ENCODE measurements at places on chromosomes 6 and 20.

GRCh38 chr20:4088766-4089165 is 73.4 kb upstream of the RNF24 start:
- DNase-seq = no peak

DNA sequence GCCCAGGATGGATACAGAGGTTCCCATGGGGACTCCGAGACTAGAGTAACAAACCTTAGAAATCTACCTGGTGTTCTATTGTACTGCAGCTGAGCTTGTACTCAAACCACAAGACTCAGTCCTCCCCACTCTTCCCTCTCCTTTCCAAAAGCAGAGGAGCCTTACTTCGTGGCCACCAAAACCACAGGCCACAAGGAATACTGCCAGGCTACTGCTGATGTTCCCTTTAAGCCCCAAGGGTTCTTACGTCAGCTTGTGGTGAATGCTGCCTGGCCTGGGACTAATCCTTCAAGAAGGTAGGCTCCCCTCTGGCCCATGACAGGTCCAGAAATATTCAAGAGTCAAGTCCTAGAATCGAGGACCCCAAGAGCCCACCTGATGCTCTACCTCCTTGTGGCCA is 10.5 kb upstream of the DEFB128 start:
- DNase-seq = no peak

- DNase-seq = no peak
These were observed 1.7 kb downstream of the SLC22A23 start for GRCh38 chr6:3455147-3455568.

DNA sequence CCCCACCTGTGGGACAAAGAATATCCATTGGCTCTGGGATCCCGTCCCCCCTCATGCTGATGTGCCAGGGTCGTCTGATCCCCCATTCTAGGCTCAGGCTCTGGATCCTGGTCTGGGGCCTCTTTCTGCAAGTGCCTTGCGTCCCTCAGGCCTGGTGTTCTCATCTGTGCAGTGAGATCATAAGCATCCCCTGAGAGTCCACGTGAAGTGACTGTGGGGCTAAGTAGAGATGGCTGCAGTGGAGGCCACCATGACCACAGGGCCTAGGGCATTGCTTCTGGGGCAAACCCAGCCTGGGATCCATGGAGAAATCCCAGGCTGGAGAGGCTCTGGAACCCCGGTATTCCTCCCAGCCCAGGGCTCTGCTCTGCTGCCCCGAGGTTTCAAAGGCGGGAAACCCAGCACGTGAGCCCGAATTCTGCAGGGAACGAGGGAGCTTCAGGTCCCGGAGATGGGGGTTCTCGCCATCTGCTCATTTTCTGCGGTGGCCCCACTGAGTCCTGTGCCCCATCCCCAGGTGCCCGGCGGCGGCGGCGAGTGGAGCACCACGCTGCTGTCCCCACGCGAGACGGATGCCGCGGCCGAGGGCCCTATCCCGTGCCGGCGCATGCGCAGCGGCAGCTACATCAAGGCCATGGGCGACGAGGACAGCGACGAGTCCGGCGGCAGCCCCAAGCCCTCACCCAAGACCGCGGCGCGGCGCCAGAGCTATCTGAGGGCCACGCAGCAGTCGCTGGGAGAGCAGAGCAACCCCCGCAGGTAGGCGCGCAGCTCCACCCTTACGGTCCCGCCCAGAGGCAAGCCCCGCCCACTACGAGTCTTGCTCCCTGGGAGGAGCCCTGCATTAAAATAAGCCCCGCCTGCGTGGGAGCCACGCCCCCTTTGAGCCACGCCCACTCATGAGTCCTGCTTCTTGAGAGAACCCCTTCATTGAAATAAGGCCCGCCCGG is 105.5 kb upstream of the MYL9 start:
- no peak for DNase-seq

DNA sequence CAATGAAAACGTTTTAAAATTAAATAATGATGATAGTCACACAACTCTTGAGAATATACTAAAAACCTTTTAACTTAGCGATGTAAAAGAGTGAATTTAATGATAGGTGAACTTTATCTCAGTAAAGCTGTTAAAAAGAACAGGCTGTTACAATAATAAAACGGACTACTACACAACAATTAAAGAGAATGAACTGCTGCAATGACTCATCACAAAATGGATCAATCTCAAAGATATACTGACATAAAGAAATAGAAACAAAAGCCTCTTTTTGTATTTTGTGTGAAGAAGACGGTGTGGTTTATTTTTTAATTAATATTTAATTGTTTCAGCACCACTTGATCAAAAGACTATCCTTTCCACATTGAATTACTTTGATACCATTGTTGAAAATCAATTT is 352.4 kb upstream of the GJE1 start:
- no peak for DNase-seq

GRCh38 chr6:148509800-148510581 is 167.4 kb downstream of the SASH1 start:
- peak; percentile 34 for DNase-seq

GRCh38 chr6:111872401-111873177 is 663 bp downstream of the FYN start:
- DNase-seq = peak; percentile 24

- DNase-seq = no peak
These were observed 240.3 kb downstream of the DLL1 start for GRCh38 chr6:170050591-170051041.

DNA sequence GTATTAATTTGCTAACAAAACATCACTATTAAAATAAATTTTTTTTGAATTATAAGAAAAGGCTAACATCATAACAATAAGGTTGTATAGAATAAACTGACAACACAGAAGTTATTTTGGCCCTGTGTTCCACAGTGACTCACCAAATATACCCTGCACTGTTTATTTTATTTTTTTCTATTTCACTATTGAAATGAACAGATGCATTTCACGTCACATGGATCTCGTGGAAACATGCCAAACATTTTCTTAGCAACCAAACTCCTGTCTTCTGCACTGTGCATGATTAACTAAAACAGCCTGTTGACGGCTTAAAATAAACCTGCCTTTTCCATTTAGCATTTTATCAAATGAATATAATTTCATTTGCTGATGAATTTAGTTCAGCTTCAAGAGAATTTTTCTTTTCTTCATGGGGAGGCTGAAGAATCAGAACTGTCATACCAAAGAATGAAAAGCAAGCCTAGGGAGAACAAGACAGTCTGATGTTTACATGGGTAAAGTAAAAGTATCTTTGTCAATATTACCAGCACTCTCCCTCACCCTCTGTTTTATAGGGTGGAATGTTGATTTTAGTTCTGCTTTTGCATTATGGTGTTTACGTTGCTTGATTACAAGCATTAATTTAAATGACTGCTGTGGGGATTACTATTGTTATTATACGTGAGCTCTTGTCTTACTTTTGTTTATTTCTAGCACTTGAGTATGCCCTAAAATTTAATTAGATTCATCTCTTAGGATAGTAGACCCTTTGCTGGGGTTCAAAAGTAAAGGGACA is 115.3 kb downstream of the LCA5 start:
- DNase-seq = no peak

GRCh38 chr6:134962421-134962820 is 12.5 kb upstream of the ALDH8A1 start:
- no peak for DNase-seq

- peak; percentile 55 for DNase-seq
These were observed 1.8 kb downstream of the RRAGD start for GRCh38 chr6:89410231-89410761.

- no peak for DNase-seq
These were observed 12.7 kb downstream of the IL22RA2 start for GRCh38 chr6:137160763-137161162.

GRCh38 chr6:134539865-134540323 is 222.0 kb upstream of the SGK1 start:
- DNase-seq = peak; percentile 46

- peak; percentile 74 for DNase-seq
These were observed 53.2 kb upstream of the ARG1 start for GRCh38 chr6:131519670-131520436.

- peak; percentile 87 for DNase-seq
These were observed 1.4 kb upstream of the FOXO3 start for GRCh38 chr6:108559097-108559883.
